ENCODE measurements at places on chromosomes 4 and X.
A peak's percentile ranks its signal among the peaks of the same experiment; 100 is the strongest.

DNA sequence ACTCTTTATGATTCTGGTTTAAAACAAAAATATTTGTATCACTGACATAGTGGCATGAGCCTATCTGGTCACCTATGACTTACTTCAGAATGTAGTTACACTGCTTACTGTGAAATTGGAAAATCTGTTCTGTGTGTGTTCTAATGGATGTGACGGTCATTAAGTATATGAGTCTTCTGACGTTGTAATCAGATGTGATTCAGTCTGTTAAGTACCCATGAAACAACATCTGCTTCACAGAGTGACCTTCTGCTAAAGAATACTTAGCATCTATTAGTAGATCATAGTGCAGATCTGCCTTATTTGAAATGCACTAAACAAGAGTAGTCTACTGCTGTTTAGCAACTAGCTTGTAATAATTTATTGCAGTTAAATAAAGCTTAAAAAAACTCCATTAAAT is 317.1 kb downstream of the DCTD start:
- DNase-seq = no peak

GRCh38 chrX:72573158-72573511 is 492 bp upstream of the HDAC8 start:
- DNase-seq = no peak

DNA sequence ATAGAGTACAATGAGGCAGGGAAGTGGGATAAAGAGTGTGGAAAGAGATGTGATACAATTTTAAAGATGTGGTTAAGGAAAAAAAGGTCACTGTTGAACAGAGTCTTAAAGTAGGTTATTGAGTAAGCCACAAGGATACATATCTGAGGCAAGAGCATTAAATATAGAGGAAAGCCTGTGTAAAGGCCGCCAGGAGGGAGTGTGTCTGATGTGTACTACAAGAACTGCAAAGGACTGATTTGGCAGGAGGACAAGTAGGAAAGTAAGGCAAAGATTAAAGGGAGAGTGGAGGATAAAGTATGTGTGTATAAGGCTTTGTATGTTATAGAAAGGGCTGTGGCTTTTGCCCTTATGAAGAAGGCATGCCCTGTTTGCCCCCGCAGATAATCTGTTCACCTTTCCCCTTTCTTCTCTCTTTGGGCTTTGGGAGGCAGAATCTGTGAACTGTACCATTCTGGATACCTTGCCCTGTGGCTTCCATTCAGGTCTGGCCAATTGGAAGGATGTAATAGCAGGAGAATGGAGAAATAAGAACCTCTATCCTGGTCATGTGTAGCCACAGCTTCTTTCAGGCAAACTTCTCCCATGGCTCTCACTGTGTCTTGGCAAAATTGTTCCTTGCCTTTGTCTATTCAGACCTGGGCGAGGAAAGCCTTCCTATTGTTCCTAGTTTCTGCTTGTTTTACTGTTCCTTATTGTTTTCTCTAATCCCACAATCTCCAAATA is 68.9 kb upstream of the FAM47B start:
- DNase-seq = no peak

- no peak for DNase-seq
These were observed 69.5 kb upstream of the GABRA3 start for GRCh38 chrX:152520653-152521052.

GRCh38 chr4:67727124-67727850 is 26.3 kb upstream of the UBA6 start:
- peak; percentile 53 for DNase-seq

- no peak for DNase-seq
These were observed 60.6 kb upstream of the CFAP47 start for GRCh38 chrX:35858906-35859305.

GRCh38 chr4:15714141-15714540 is 11.3 kb downstream of the BST1 start:
- no peak for DNase-seq

DNA sequence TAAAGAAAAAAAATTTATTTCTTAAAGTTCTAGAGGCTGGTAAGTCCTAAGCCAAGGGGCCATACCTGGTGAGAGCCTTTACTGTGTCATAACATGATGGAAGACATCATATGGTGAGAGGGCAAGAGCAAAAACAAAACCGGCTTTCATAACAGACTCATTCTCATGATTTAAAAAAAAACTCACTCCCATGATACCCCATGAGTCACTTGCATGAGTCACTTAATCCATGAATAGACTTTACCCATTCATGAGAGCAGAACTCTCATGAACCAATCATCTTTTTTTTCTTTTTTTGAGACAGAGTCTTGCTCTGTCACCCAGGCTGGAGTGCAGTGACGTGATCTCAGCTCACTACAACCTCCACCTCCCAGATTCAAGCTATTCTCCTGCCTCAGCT is 369.7 kb upstream of the DIAPH2 start:
- no peak for DNase-seq

DNA sequence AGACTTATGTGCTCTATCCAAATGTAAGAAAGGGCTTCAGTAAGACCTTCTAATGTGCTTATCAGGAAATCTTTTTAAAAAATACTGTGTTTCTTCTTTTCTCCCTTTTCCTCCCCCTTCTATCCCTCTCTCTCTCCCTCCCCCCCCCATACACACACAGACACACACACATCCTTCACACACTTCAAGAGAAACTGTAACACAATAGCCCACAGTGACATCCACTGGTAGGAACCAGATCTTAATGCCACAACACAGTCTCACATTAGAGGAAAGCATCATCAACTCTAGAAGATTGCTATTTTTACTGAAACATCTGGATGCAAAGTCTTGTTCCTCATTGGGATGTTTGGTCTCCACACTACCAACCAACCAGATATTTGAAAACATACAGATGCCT is 4.6 kb downstream of the PCDH19 start:
- no peak for DNase-seq

GRCh38 chrX:132393485-132393884 is 95.4 kb downstream of the MBNL3 start:
- DNase-seq = no peak

DNA sequence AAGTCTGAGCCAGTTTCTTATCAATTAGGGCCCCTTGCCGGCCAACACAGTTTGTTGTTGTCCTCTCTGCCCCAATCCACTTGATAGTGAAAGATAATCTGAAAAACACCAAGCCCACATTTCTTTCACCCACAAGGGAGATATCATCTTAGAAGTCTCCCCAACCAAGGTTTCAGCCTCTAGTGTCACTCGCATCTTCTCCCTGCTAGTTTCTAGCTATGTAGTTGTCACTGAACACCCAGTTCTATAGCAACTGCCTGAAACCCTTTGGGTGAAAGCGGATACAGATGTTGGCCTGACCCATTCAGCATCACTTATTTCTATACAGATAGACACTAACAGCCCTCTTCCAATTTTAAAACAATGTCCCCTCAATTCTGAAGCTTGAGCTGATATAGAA is 116.3 kb downstream of the BMP15 start:
- DNase-seq = no peak

DNA sequence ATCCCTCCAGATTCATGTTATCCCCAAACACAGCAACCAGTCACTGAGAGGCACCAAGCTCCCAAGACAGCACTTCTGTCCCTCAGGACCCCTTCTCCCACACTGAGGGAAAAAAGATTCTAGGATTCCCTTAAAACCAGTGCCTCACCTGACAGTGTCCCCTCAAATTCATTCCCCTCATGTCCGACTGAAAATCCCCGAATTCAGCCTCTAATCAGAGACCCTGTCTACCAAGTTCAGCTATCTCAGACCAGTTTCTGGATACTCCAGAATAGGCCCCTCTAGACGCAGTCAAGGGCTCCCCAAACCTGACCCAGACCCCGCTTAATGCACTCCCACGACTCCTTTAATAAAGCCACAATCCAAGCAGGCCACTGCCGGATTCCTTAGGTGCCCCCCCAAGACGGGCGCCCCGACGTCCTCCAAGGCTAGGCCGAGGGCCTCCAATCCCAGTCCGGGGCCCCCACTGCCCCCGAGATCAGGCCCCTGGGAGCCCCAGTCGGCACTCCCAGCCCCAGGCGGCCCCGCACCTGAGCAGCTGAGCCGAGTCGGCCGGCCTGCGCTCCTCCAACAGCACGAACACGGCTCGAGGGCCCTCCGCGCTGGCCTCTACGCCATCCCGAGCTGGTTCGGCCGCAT is 457 bp downstream of the TFE3 start:
- DNase-seq = no peak

DNA sequence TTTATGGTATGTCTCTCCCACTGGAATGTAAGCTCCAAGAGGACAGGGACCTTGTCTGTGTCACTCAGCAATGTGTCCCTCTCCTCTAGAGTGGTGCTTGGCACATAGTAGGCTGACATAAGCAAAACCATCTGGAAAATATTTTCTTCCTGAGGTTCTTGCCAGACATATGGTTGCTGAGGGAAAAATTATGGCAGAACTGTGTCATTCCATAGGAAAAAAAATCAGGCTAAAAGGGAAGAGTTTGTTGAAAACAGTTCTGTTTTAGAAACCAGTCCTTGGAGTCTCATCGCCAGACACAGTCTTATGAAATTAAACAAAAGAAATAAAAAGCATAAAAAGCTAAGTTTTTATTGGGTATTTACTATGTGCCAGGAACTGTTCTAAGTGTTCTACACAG is 60.9 kb downstream of the RTL9 start:
- no peak for DNase-seq

- DNase-seq = no peak
These were observed 26.9 kb downstream of the HOPX start for GRCh38 chr4:56654238-56654632.

DNA sequence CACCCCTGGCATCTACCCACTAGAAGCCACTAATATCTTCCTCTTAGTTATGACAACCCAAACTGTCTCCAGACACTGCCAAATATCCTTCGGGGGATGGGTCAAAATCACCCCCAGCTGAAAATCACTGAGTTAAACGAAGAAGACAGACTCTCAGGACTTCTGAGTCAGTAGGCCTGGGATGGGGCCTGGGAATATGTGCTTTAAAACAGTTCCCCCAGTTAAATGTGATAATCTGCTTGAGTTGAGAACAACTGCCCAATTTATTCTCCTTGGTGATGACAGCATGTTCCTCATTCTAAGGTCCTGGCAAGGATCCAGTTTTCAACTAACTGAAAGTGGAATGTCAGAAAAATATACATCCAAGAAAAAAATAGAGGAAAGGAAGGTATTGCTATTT is 52.4 kb downstream of the CBLL2 start:
- no peak for DNase-seq

- no peak for DNase-seq
These were observed 534.4 kb downstream of the SPRY1 start for GRCh38 chr4:123930996-123931395.

- no peak for DNase-seq
These were observed 188.4 kb upstream of the VEGFC start for GRCh38 chr4:176981074-176981473.

DNA sequence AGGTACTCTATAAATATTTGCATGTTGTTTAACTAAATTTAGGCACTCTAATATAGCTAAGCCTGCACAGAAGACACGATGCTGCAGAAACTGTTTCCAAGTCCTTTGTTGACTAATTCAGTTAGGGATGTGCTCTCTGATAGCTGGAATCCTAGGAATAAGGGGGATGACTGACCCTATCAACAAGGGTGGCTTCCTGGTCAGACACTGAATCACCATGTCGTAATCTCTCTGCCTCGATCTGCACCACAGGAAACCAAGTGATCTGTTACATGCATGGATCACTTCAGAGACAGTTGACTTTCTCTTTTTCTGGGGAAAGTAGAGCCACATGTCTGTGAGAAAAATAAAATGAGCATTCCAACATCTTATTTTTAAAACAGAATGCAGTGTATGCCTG is 169.1 kb downstream of the GUCY2F start:
- DNase-seq = no peak

GRCh38 chrX:8349816-8350544 is 114.7 kb upstream of the VCX3B start:
- DNase-seq = no peak

GRCh38 chr4:188992706-188993105 is 853.5 kb downstream of the TRIML1 start:
- DNase-seq = no peak

- peak; percentile 70 for DNase-seq
These were observed 1.2 kb downstream of the HHIP start for GRCh38 chr4:144647095-144647561.

- no peak for DNase-seq
These were observed 112.9 kb downstream of the FRYL start for GRCh38 chr4:48667148-48667547.

DNA sequence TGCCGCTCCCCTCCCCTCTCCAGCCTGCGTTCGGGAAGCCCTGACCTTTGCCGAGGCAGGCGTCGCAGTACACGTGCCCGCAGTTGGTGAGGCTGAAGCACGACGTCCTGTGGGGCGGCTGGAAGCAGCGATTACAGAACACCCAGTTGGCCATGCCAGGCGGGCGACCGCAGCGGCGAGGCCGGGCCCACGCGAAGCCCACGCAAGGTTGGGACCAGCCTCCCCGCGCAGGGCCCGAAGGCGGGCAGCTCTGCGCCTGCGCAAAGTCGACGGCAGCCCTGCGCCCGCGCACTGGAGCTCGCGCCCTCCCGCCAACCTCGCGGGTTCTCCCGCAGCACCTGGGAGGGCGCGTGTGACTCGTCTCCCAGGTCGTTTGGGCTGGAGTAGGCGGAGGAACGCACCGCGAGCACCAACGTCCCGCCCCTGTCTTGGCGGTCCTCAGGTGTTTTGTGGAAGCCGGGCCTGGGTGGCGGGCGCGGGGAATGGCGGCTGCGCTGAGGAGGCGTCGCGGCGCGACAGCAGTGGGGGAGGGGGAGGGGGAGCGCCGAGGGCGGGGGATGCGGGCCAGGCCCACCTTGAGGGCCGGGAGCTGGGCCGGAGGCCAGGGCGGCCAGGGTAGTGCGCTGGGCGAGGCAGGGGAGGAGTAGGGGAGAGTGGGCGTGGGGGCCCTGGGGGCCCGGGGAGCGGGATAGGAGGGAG is at the start of gene RNF212:
TSS of gene RNF212 (minus strand) at position 254 of the 699 bp plus-strand sequence. CDS start at position 154, 100 bp downstream.
- DNase-seq = peak; percentile 82

DNA sequence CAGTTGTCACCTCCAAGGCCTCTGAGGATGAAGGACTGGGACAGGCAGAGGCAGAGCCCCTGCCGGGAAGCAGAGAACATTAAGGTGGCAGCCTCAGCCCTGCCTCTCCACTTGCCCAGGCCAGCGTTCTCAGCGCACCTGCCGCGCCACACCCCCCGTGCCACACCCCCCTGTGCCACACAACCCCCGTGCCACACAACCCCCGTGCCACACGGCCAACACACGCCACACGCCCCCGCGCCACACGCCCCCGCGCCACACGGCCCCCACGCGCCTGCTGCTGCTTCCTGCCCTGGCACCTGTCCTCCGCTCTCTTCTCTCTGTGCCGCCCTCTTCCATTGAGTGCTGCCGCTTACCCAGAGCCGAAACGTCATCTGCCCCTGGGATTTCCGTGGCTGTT is 58.0 kb upstream of the ZFP42 start:
- no peak for DNase-seq

DNA sequence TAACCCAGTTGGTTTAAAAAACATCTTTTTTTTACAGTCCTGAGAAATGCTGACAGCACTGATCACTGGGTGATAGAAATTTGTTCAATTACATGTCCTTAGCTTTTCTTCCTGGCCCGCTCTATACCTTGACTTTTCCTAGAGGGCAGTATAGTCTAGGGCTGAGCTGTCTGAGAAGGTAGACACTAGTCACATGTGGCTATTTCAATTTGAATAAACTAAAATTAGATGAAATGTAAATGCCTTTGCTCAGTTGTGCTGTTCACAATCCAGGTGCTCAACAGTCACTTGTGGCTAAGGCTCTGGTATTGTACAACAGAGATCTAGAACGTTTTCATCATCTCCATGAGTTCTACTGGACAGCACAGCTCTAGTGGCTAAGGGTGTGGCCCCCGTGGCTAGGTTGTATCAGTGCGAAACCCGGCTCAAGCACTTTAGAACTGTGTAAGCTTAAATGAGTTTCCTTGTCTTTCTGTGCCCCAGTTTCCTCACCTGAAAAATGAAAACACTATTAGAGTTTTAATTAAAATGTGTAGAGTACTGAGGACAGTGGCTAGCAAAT is 111.6 kb upstream of the WDR17 start:
- DNase-seq = no peak
